ENCODE measurements at places on chromosomes 13 and 19.

- DNase-seq: no peak
These were observed 2.7 kb upstream of the HPN start for GRCh38 chr19:35038623-35039512.

DNA sequence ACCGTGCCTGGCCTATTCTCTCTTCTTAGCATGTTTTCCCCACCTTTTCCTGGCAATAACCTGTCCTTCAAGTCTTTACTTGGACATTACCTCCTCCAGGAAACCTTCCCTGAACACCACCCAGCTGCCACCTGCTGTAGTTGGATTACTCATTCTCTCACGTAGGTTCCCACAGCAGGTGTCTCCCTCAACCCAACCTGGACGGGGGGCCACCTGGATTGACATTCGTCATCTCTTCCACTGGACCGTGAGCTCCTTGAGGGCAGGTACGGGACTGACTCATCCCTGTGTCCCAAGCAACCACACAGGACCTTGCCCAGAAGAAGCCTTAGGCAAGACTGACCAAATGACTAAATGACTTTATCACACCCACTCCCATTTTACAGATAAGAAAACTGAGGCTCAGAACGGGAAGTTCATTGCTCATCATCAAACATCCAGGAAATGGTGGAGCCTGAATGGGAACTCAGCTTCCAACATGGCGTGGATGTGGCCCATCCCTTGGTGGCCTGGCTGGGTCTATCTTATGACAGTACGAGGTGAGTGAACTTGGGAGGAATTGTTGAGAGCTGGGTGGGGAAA, 3.5 kb upstream of the KLK6 start:
- DNase-seq: no peak

GRCh38 chr13:113926301-113926761, 47.5 kb downstream of the C13orf46 start:
- no peak for DNase-seq

- no peak for DNase-seq
These were observed 36.1 kb downstream of the ZSWIM9 start for GRCh38 chr19:48206397-48207093.

All from stimulated activated CD8-positive, alpha-beta memory T cell treated with anti-CD3 and anti-CD28 coated beads, Interleukin-15, amount 100 ng/mL, for 1 hour (primary cell).